GM13976 (cell line): ENCODE measurements at places on chromosomes 6 and 20.
A peak's percentile ranks its signal among the peaks of the same experiment; 100 is the strongest.

- DNase-seq, result no peak
These were observed 8.7 kb upstream of the GMPR start for GRCh38 chr6:16229700-16230099.

DNA sequence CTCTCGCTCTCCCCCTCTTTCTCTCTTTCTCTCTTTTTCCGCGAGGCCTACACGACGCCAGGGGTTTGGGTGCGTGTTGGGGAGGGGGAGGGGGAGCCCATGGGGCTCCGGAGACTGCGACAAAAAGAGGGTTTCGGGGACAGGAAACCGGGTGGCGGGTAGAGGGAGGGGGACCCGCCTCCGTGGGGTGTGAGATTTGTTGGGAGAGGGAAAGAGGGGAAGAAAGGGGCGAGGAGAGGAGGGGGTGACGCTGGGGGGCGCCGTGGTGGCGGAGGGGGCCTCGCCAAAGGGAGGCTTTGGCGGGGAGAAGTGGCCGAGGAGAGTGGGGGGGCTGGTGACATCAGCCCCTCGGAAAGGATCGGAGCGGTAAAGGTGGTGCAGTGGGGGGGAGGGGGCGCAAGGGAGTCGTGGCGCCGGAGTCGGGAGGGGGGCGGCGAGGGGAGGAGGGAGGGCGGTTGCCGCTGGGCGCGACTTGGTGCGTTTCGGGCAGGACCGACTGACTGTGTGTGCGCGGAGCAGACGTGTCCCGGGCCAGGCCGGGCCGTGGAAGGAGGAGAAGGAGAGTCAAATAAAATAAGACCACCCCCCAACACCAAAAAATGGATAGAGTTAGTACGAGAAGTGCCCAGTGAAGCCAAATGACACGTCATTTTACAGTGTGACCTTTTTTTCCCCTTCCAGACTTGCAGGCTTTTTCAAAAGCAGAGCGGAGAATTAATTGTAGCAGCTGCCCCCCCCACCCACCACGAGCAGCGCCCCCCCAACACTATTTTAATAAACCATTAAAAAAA is 39.8 kb downstream of the GNAS start:
- DNase-seq, result peak; percentile 85

- no peak for DNase-seq
These were observed 55.3 kb downstream of the TBX18 start for GRCh38 chr6:84709121-84709520.

DNA sequence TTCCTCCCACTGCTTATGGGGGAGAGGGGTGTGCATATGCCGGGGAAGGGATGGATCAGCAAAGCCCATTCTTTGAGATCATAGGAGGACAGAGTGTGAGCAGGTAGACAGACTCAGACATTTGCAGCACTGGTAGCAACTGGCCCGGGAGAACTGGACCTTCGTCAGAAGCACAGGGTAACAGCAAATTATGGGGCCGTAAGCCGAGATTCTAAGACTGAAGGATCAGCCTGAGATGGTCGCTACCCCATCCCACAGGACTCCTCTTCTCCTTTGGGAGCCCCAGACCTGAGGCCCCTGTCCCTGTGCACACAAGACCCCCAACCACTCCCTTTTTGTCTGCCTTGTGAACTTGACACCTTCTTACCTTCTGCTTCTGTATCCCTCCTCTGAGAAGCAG is 106.5 kb downstream of the TOX2 start:
- DNase-seq, result no peak

GRCh38 chr20:4225745-4226144 is 210.4 kb upstream of the RNF24 start:
- no peak for DNase-seq

DNA sequence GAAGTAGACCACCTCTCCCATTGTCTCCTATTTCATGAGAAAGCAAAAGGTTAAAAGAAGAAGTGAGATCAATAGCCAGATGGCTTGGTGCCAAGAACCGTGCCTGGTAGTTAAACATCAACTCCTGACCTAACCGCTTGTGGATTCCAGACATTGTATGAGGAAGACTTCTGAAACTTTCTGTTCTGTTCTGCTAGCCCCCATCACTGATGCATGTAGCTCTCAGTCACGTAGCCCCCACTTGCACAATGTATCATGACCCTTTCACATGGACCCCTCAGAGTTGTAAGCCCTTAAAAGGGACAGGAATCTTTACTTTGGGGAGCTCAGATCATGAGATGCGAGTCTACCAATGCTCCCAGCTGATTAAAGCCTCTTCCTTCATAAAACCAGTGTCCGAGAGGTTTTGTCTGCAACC is 301.2 kb downstream of the RNGTT start:
- no peak for DNase-seq

DNA sequence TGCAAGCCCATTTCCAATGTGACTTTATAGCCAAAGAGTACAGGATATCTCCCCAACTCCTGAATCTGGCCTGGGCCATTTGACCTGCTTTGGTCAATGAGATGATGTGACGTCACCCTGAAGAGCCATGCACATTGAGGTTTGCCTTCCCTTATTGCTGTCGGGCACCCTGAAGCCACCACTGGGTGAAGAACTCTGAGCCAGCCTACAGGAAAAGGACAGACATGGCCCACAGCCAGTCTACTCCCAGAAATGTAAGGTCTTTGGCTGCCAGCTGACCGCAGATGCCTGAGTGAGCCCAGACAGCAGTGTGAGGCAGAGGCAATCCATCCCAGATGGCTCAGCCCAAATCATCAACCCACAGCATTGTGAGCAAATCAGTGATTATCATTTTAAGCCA is 3.7 kb upstream of the SYNDIG1 start:
- no peak for DNase-seq

- no peak for DNase-seq
These were observed 16.3 kb upstream of the HM13 start for GRCh38 chr20:31497838-31498540.

DNA sequence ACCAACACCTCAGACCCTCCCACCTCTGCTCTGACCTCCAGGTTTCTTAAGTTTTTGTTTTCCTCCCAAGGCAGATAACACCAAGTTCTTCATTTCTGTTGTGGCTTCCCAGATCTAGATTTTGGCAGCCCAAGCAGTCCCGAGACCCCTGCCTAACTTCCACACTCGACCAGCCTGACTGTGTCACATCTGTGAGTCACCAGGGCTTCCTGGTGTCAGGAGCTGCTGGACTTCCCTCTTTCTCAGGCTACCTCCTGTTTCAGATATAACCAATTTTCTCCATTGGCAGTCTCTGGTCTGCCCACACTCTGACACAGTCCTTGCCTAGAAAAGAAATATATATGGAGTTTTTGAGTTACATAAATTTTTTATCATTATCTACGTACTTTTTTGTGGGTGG is 46.1 kb upstream of the CCN6 start:
- DNase-seq, result no peak

- no peak for DNase-seq
These were observed 154.1 kb upstream of the BMP2 start for GRCh38 chr20:6613280-6613861.

DNA sequence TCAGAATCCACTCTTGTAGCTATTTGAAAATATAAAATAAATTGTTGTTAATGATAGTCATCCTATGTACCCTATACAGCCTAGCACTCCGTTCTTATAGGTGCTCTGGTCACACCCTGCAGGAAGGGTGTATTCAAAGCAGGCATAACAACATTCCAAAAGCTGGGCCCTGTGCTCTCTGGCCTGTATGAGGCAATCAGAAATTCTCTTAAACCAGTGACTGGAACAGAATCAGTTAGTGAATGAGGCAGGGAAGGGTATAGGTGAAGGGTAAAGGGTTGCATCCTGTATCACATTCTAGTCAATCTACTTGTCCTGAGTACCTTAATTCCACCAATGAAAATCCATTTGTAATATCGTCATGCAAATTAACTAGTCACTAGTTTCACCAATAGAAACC is 154.5 kb upstream of the ZNF217 start:
- DNase-seq, result no peak

GRCh38 chr6:143176090-143177021 is 115.7 kb downstream of the AIG1 start:
- DNase-seq, result no peak

DNA sequence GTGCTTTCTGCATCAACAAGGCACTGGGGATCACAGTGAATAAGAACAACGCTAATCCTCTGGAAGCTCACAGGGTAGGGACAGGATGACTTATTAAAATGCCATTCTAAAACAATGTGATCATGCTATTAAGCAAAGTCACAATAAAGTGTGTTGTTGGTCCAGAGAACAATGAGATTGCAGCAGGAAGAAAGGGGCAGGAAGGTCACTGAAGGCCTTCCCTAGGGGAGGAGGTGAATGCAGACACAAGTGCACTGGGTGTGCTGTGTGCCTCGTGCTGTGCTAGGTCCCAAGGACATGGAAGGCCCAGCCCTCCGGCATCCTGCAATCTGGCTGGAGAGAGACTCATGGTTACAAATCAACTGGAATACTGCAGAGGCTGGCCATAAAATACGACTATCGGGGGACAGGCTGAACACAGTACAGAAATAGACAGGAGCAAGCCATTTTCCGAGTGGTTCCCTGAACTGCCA is 55.7 kb downstream of the LYRM4 start:
- DNase-seq, result no peak

- no peak for DNase-seq
These were observed 187.7 kb downstream of the UST start for GRCh38 chr6:148934539-148934938.

- no peak for DNase-seq
These were observed 51.3 kb downstream of the GCLC start for GRCh38 chr6:53493635-53494025.

DNA sequence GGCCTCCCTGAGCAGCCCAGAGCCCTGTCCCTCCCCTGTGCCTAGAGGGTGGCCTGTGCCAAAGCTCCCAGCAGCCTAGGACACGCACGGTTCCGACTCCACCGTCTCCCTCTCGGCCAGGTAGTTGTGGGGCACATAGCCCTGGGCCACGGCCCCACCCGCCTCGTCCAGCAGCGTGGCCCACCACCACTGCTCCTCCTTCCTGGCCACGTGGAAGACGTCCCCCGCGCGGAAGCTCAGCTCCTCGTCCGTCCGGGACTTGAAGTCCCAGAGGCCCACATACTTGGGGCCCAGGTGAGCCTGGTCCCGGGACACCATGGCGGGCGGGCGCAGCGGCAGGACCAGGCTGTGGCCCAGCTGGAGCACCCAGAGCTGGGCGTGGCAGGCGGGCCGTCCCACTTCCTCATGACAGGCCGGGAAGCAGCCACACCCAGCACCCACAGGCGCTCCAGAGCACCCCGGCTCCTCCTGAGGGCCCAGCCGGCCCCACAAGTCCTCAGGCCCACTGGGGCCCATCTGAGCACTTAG is at the start of gene PTK6:
PTK6 (minus strand) TSS at position 380 of the 528 bp plus-strand sequence; CDS start at position 318, 62 bp downstream.
- DNase-seq, result peak; percentile 77

DNA sequence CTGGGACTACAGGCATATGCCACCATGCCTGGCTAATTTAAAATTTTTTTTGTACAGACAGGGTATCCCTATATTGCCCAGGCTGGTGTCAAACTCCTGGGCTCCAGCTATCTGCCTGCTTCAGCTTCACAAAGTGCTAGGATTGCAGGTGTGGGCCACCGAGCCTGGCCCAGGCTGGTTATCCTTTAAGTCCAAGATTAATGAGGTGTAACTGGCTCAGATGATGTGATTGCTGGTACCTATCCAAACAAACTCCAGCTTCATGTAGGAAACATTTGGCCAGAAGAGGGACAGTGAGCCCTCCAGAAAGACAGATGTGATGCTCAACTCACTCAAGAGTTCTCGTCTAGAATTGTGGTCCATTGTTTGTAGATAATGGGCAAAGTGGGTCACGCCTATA is 9.2 kb upstream of the ZNF318 start:
- DNase-seq, result no peak

GRCh38 chr6:159481897-159482296 is 211.1 kb downstream of the SOD2 start:
- no peak for DNase-seq

DNA sequence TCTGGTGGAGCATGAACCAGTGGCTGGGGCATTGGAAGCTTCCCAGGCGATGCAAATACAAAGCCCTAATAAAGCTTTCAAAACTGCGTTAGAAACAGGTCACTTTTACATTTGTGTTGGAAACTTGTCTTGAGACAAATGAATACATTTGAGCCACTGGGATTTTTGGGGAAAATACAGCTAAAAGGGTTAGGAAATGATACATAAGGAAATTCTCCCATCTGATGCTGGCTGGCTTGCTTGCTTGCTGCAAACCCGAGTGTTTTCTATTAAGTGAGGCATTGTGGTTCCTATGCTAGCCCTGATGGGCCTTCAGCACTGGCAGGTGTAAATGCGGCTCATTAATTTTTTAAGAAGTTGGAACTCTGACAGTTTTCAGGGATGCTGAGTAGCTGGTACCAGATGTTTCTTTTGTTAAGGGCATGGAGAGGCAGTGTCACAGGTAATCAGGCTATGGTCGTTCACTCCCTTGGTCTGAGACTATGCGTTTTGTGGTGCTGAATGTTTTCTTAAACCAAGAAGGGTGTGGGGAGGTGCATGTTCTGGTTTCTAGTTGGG is 35.2 kb downstream of the RREB1 start:
- no peak for DNase-seq

DNA sequence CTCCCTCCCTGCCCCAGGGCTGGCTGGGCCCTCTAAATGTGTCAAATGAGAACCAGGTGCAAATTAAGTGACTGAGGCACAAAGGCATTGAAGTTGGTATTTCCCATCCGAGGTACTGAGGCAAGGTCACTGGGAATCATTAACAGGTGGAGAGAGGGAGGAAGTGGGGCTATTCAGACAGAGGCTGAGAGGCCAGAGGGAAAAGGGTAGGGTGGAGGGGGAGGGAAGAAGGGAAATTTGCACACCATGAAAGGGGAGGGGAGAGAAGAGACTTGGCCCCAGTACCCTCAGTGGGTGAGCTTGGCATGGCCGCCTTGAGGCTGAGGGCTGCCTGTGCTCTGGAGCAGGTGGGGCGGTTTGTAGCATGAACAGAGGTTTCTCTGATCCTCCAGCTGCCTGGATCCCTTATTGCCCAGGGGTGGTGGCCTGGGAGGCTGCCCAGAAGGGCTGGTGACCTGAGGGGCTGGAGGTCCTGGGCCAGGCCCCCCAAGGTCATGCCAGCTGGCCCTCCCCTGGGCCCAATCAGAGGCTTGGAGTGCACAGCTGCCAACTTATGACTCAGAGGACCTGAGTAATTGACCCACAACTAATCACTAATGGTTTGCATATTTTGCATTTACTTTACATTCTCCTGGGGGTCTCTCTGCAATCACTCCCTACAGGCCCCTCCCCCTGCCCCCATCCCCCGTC is 40.3 kb upstream of the ZFAND3 start:
- DNase-seq, result no peak

- no peak for DNase-seq
These were observed 2.1 kb downstream of the AVP start for GRCh38 chr20:3082306-3082951.

GRCh38 chr6:67643281-67643680 is 991.8 kb upstream of the ADGRB3 start:
- no peak for DNase-seq

GRCh38 chr6:34390531-34391472 is 1.7 kb downstream of the NUDT3 start:
- no peak for DNase-seq
